NCI-H774 (cell line): ENCODE measurements at places on chromosomes 1 and 21.

- peak; percentile 35 for DNase-seq
These were observed 64.3 kb downstream of the PRKAA2 start for GRCh38 chr1:56709269-56709880.

- no peak for DNase-seq
These were observed 730 bp downstream of the SLC16A4 start for GRCh38 chr1:110390096-110390495.

DNA sequence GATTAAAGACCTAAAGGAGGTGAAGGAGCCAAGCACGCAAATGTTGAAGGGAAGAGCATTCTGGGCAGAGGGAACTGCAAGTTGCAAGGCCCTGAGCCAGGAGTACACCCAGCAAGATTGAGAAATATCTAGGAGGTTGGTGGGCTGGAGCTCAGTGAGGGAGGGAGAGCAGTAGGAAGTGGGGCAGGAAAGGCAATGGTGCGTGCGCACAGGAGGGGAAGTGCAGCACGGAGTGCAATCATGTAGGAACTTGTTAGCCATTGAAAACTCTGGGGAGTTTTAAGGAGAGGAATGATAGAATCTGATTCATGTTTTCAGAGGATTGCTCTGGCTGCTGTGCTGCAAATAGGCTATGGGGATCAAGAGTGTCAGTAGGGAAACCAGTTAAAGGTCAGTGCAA lies 13.2 kb upstream of the IGSF3 start:
- DNase-seq: no peak

DNA sequence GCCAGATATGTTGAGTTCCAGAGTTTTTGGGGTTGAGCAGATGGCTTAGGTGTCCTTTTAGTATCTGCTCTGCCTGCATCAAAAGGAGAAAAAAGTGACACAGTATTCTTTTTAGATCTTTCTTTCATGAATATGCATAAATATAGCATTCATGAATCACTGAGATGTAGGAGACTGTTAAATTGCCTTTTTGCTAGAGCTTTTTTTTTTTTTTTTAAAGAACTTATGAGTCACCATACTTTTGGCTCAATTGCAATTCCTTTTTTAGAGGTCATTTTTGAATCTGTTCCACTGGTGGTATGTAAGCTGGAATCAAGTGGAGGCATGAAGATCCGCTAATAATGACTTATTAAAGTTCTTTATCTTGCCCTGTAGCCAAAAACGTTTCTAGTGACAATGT lies 480.9 kb upstream of the ZRANB2 start:
- no peak for DNase-seq

DNA sequence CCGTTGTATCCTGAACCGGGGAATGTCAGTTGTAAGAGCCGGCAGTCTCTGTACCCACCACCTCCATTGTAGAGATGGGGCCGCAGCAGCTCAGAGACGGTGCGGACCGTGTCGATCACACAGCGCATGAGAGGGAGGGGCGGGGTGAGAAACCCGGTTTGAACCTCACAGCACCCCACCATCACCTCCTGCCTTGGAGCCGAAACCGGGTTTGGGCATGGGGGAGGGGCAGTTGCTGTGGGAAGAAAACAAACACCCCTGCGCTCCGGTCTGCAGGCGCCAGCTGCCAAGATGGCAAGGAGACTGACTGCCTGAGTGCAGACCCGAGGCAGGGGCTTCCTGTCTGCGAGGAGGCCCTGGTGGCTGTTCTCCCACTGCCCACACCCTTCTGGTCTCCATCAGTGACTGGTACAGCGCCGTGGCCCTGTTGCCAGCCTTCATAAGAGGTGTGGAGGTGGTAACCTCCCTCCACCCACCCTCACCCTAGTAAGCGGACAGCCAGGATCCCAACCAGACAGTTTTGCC lies 69.2 kb upstream of the SSBP3 start:
- no peak for DNase-seq

DNA sequence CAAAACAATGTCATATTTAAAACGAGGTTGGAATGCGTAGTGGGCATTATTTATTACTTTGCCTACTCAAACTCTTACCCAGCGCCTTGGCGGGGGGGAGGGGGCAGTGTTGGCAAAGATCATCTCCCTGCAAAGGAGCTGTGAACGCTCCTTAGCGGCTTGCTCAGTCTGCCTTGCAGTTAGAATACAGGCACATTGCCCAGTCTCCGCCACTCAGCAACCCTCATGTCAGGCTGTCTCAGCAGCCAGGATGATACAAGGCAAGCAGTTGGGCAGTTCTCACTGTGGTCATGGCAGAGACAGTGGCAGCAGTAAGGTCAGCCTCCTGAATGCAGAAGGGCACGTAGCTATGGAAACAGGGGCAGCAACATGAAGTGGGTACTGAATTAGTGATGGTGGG lies 170.4 kb upstream of the KCNK2 start:
- no peak for DNase-seq

- DNase-seq: no peak
These were observed 2.9 kb upstream of the MTF1 start for GRCh38 chr1:37862330-37862729.

DNA sequence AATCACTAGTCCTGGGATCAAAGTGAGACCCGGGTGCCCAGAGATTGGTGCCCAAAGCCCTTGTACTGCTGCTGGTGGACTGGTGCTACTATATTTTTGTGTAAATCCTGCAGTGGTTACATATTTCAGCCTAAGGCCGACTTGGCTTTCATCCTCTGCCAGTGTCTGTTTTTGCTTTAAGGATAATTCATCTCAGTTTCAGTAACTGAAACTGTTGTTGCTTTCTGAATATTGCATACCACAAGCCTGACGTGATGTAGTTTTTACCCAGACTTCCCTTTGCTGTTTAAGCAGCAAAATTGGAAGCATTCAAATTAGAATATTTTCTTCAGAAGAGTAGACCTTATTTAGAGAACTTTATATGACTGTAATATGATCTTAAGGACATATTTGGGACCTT lies 341.8 kb downstream of the RYR2 start:
- no peak for DNase-seq

GRCh38 chr1:111097356-111098099 lies 42.4 kb downstream of the DRAM2 start:
- no peak for DNase-seq

DNA sequence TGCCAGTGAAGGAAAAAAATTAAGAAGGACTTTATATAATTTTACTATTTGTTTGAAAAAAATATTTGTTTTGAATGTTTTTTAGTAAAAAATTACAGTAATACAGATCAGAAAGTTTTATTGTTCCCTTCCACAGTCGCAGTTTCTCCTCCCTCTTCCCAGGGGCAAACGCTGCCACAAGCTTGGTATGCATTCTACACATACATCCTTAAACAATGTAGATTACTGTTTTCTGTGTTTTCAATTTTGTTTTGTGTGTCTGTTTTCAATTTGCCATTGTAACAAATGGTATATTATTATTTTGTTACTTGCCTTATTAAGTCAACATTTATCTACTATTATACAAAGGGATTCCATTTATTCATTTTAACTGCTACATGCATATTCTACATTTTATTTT lies 257.1 kb downstream of the HMCN1 start:
- DNase-seq: no peak

- no peak for DNase-seq
These were observed 794.2 kb upstream of the ADGRL2 start for GRCh38 chr1:81006502-81006901.

GRCh38 chr1:223765036-223765718 lies 52.8 kb downstream of the CAPN2 start:
- DNase-seq: peak; percentile 79

DNA sequence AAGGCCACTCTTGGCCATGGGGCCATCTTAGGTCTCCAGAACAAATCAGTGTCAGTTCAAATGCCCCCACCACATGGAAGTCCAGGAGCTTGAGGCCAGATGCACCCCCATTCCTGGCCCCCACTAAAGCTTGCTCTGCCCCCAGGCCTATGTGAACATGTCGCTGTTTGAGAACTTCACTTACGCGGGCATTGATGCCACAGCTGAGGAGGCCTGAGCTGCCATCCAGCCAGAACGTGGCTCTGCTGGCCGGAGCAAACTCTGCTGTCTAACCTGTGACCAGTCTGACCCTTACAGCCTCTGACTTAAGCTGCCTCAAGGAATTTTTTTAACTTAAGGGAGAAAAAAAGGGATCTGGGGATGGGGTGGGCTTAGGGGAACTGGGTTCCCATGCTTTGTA lies 15.1 kb upstream of the MPL start:
- no peak for DNase-seq
